Fibroblast of the aortic adventitia (primary cell): ENCODE measurements at places on chromosomes 11 and 22. TPM values are rescaled to one million over a fixed set of nuclear protein-coding genes. Genes with fewer than 3 reads are reported as not detected.

Gene OR5D18
- total RNA-seq: not detected in 2 replicates

Gene RRAS2
- 83.0 and 95.6 TPM in 2 replicates for total RNA-seq

Gene PTPRCAP
- 0.41 and 0.45 TPM in 2 replicates for total RNA-seq

Gene FXYD2
- total RNA-seq: not detected in 2 replicates

Gene IGHMBP2
- total RNA-seq: 10.8 and 11.0 TPM in 2 replicates

Gene PHETA2
- 18.1 and 29.8 TPM in 2 replicates for total RNA-seq

Gene ASCL2
- not detected in 2 replicates for total RNA-seq

Gene MYO7A
- total RNA-seq: 0.33 and 0.45 TPM in 2 replicates

Gene OSBPL5
- 17.3 and 24.8 TPM in 2 replicates for total RNA-seq

Gene RDX
- 108 and 307 TPM in 2 replicates for total RNA-seq

Gene PATE2
- total RNA-seq: 0.18 and 3.2 TPM in 2 replicates

Gene KREMEN1
- 2.5 and 5.7 TPM in 2 replicates for total RNA-seq

Gene OR52W1
- not detected in 2 replicates for total RNA-seq

Gene SLC22A9
- total RNA-seq: not detected in 2 replicates

Gene TMEM184B
- 20.2 and 46.0 TPM in 2 replicates for total RNA-seq

Gene RCOR2
- 2.9 and 3.3 TPM in 2 replicates for total RNA-seq

Gene SEZ6L
- total RNA-seq: under 0.01 TPM in 1 of 2 replicates, not detected in the other

Gene TRIM6
- 4.7 and 5.3 TPM in 2 replicates for total RNA-seq

Gene OR51T1
- total RNA-seq: not detected in 2 replicates

Gene P2RX6
- total RNA-seq: 0.63 and 5.9 TPM in 2 replicates

Gene ANO5
- 0.16 TPM in 1 of 2 replicates, not detected in the other for total RNA-seq

Gene CD3G
- not detected in 2 replicates for total RNA-seq

Gene DUSP8
- total RNA-seq: 0.36 TPM in 1 of 2 replicates, not detected in the other

Gene RIC3
- not detected in 2 replicates for total RNA-seq

Gene GAL3ST1
- total RNA-seq: not detected in 2 replicates

Gene MUC2
- not detected in 2 replicates for total RNA-seq

Gene MMP1
- 13.2 and 3,834 TPM in 2 replicates for total RNA-seq

Gene TMPRSS13
- not detected in 2 replicates for total RNA-seq

Gene GP1BB
- total RNA-seq: 2.1 and 20.1 TPM in 2 replicates

Gene NXPE2
- 0.09 TPM in 1 of 2 replicates, not detected in the other for total RNA-seq
